Osteocyte (in vitro differentiated cells): ENCODE measurements at places on chromosomes 6 and 20. TPM values are rescaled to one million over a fixed set of nuclear protein-coding genes. Genes with fewer than 3 reads are reported as not detected.

DNA sequence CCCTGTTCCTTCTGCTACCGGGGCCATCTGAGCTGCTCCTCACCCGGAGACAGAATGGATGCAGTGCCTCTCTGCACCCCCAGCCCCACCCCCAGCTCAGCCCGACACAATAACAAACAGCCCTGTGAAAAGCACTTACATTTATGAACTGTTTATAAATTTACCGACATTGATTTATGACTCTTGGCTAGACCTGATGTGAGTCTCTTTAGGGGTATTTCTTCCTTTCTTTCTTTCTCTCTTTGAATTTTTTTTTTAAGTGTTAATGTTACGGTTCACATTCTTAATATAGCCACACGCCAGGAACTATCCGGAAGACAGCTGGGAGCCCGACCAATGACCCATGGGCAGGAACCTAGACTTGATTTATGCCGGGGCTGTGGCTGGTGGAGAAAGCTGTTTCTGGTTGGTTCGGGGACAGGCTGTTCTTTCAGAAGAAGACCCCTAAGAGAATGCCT is 266.3 kb downstream of the CDC5L start:
- H3K4me1 ChIP-seq, result peaks cover 45% of the 10 kb centered on the region
- H3K36me3 ChIP-seq, result no peaks in the 10 kb centered on the region
- no peak for DNase-seq

- no peaks in the 10 kb centered on the region for H3K27me3 ChIP-seq
- H3K4me1 ChIP-seq, result no peaks in the 10 kb centered on the region
- H3K4me3 ChIP-seq, result no peak overlapping the region
- H3K27ac ChIP-seq, result no peak overlapping the region
These were observed 368.5 kb downstream of the TBC1D32 start for GRCh38 chr6:120965814-120966213.

DNA sequence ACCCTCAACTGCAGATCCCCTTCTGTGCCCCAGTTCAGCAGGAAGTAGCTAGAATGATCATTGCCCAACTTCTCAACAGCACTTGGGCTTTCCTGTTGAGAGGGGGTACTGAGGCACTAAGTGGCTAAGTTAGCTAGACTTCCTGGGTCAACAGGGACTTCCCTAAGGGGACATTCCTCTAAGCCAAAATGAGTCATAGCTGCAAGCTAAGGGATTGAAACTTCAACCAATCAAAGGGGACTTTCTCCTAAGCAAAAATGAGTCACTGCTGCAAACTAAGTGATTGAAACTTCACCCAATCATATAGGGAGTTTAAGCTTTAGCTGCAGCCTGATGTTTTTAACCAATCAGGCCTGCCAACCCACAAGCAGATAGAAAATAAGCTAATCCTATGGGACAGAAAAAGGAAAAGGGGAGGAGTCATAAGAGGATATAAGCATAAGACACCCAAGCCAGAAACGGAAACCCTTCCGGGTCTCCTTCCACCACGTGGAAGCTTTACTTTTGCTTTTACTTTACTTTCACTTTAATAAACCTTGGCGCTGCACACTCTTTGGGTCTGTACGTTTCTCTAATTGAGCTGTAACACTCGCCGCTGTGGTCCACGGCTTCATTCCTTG is 659.0 kb upstream of the HS3ST5 start:
- DNase-seq, result no peak
- no peak overlapping the region for H3K4me3 ChIP-seq
- H3K36me3 ChIP-seq, result no peaks in the 10 kb centered on the region

GRCh38 chr20:37455659-37456058 is 65.4 kb upstream of the NNAT start:
- DNase-seq, result no peak
- no peak overlapping the region for H3K27ac ChIP-seq
- H3K4me3 ChIP-seq, result no peak overlapping the region
- peaks cover 32% of the 10 kb centered on the region for H3K27me3 ChIP-seq
- no peaks in the 10 kb centered on the region for H3K36me3 ChIP-seq

DNA sequence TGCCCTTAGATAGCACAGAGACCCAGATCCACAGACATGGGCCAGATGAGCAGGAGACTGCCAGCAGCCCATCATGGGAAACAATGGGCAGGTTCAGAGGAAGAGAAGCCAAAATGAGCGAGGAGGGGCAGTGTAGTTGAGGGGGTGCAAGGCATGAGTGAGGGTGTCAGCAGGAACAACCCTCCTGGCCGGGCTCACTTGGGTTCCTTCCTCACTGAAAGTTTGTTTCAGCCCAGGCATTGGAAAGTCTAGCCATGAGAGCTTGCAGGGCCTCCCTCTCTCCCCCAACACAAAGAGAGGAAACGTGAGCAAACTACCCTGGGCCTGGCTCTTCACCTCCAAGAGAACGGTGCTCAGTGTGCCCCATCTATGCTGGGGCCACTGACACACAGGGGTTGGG is 48.0 kb downstream of the CDH26 start:
- no peaks in the 10 kb centered on the region for H3K36me3 ChIP-seq
- H3K27me3 ChIP-seq, result peaks cover 2% of the 10 kb centered on the region
- no peak overlapping the region for H3K4me3 ChIP-seq
- no peak overlapping the region for H3K27ac ChIP-seq

DNA sequence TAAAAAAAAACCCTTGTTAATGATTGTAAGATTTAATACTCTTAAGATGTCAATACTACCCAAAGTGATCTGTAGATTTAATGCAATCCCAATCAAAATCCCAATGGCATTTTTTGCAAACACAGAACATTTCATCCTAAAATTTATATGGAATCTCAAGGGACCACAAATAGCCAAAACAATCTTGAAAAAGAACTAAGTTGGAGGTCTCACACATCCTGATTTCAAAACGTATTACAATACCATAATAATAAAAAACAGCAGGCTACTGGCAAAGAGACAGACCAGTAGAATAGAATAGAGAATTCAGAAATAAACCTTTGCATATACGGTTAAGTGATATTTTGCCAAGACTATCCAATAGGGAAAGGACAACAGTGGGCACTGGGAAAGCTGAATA is 331.9 kb upstream of the JARID2 start:
- H3K4me3 ChIP-seq, result no peak overlapping the region
- DNase-seq, result no peak
- H3K27ac ChIP-seq, result no peak overlapping the region

DNA sequence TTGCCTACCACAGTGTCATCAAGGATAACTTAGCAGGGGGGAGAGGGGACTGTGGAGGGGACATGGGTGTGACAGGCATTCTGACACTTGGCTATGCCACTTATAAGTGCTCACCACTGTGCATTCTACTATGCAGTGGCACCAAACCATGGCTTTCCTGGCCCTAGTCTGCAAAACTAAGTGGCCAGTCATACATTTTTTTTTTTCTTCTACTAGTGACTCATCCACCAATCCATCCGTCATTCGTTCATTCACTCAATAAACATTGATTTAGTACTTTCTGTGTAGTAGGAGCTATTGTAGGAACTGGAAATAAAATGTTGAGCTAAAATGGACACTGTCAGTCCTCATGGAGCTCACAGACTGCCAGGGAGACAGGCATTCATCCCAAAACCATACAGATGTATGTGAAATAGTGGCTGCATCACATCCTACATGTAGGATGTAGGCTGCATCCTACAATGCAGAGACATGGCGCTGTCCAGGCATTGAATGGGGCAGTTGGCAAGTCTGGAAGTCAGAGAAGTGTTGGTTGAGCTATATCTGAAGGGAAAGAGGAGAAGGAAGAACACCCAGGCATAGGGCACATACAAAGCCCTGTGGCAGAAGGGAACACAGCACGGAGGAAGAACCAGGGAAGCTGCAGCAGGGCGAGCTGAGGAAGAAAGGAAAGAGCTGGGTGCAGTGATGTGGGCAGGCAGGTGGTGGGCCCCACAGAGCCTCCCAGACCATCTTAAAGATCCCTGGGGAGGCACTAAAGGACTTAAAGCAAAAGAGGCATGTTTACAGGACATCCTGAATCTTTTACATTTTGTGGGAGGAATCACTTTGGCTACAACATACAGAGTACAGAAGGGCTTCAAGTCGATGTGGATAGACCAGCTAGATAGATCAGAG is 224.4 kb downstream of the UST start:
- no peak overlapping the region for H3K4me3 ChIP-seq
- no peak for DNase-seq
- peak overlapping the region; percentile 50 for H3K27ac ChIP-seq

DNA sequence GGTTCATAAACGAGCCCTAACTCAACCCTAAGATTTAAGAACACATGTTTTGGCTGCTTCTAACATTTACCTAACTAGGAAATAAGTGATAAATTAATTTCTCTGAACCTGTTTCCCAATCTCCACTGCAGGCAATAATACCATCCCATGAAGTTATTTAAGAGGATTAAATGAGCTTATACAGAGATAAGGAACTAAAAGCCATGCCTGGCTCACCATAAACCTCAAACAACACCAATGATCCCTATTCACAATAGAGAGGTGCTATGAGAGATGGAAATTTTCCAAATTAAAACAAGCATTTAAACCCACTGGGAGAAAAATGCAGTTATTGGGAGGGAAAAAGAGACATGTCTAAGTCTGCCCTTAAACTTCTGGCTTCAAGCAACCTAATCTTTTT is 33.9 kb upstream of the KLHL31 start:
- peaks cover 7% of the 10 kb centered on the region for H3K4me1 ChIP-seq
- DNase-seq, result no peak
- no peak overlapping the region for H3K27ac ChIP-seq

GRCh38 chr6:38555606-38556005 is 84.1 kb downstream of the BTBD9 start:
- H3K27me3 ChIP-seq, result no peaks in the 10 kb centered on the region
- no peak for DNase-seq
- H3K36me3 ChIP-seq, result no peaks in the 10 kb centered on the region
- no peak overlapping the region for H3K27ac ChIP-seq

- no peaks in the 10 kb centered on the region for H3K36me3 ChIP-seq
- H3K4me3 ChIP-seq, result no peak overlapping the region
- DNase-seq, result no peak
- no peak overlapping the region for H3K27ac ChIP-seq
- H3K4me1 ChIP-seq, result peaks cover 36% of the 10 kb centered on the region
- H3K27me3 ChIP-seq, result no peaks in the 10 kb centered on the region
These were observed 52.3 kb downstream of the RNGTT start for GRCh38 chr6:88910922-88911778.

- H3K27me3 ChIP-seq, result no peaks in the 10 kb centered on the region
- no peak overlapping the region for H3K4me3 ChIP-seq
- H3K36me3 ChIP-seq, result no peaks in the 10 kb centered on the region
- DNase-seq, result no peak
- H3K27ac ChIP-seq, result no peak overlapping the region
These were observed 90.7 kb downstream of the PRL start for GRCh38 chr6:22206106-22206505.

DNA sequence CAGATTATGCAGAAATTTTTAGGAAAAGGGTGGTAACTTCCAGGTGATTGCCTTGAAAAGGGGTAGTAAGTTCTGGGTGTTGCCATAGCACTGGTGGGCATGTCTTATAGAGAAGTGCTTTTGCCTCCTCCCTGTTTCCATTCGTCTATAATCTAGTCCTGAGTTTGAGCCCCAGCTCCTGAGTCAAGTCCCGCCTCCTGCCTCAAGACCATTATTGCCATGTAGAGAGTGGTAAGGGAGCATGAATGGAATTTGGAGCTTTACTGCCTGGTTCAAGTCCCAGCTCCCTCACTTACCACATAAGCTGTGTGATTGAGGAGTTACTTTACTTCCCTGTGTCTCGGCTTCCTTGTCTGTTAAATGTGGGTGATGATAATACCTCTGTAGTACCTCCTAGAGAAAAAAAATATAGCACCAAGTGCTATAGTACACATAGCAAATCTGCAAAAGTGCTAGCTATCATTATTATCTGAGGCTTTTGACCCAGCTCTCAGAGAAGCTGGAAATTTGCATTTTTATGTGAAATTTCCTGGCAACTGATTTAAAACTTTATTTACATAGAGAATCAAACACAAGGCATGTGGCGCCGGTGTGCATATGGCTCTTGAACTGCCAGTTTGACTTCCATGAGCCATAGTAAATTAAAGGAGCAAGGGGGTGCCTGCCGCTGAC is 36.0 kb downstream of the TGM6 start:
- H3K36me3 ChIP-seq, result no peaks in the 10 kb centered on the region
- peak; percentile 42 for DNase-seq
- H3K4me3 ChIP-seq, result no peak overlapping the region
- peaks cover 19% of the 10 kb centered on the region for H3K27me3 ChIP-seq

- no peak for DNase-seq
- peak overlapping the region; percentile 29 for H3K27ac ChIP-seq
- no peaks in the 10 kb centered on the region for H3K27me3 ChIP-seq
- H3K36me3 ChIP-seq, result no peaks in the 10 kb centered on the region
- H3K4me3 ChIP-seq, result no peak overlapping the region
- H3K4me1 ChIP-seq, result peaks cover 57% of the 10 kb centered on the region
These were observed 475.2 kb upstream of the MARCKS start for GRCh38 chr6:113381959-113382358.

- no peaks in the 10 kb centered on the region for H3K4me1 ChIP-seq
- H3K27me3 ChIP-seq, result no peaks in the 10 kb centered on the region
- H3K36me3 ChIP-seq, result no peaks in the 10 kb centered on the region
- H3K4me3 ChIP-seq, result no peak overlapping the region
- peak; percentile 69 for DNase-seq
These were observed 111.1 kb downstream of the DLL1 start for GRCh38 chr6:170179616-170180324.

DNA sequence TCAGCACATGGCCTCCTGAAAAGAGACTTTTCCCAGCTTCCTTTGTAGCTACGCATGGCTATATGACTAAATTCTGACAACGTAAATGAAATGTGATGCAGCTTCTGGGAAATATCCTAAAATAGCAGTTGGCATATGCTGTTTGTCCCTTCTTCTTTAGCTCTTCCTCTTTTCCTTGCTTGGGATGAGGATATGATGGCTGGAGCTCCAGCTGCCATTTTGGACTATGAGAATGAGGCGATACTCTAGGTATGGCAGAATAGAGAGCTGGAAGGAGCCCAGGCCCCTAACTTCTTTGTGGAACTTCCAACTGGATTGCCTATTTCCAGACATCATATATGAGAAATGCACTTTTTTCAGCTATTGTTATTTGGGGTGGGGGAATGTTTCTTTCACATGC is 5.3 kb upstream of the ZFP64 start:
- no peaks in the 10 kb centered on the region for H3K36me3 ChIP-seq
- peaks cover 21% of the 10 kb centered on the region for H3K27me3 ChIP-seq
- DNase-seq, result no peak
- H3K4me1 ChIP-seq, result peaks cover 10% of the 10 kb centered on the region
- H3K4me3 ChIP-seq, result no peak overlapping the region
- H3K27ac ChIP-seq, result no peak overlapping the region

GRCh38 chr6:150541576-150541975 is 58.1 kb upstream of the PLEKHG1 start:
- H3K36me3 ChIP-seq, result no peaks in the 10 kb centered on the region
- H3K27ac ChIP-seq, result no peak overlapping the region
- no peaks in the 10 kb centered on the region for H3K4me1 ChIP-seq
- no peak overlapping the region for H3K4me3 ChIP-seq

DNA sequence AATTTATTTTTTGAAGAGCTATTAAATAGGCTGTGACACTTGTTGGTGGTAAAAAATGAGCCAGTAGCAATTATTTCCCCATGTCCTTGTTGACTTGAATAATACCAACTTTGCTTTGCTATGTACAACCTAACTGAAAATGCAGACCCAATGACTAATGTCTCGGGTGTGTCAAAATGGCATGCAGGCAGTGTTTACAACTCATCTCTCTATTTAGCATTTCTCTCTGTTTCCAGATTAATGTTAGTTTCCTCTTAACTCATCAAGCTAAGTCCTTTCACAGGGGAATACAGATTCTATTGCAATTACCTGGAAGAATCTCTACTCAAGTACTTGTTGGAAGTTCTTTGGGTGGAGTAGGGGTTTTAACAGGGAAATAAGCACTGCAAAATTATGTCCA is 504.4 kb downstream of the BCKDHB start:
- H3K36me3 ChIP-seq, result peaks cover 3% of the 10 kb centered on the region
- no peak overlapping the region for H3K27ac ChIP-seq
- H3K4me3 ChIP-seq, result no peak overlapping the region

The ZBTB46 gene
- total RNA-seq, result 20.5 and 20.9 TPM in 2 replicates

The MLN gene
- total RNA-seq, result not detected in 2 replicates

The CAGE1 gene
- total RNA-seq, result 0.19 TPM in 1 of 2 replicates, not detected in the other

The MYB gene
- total RNA-seq, result 0.83 and 0.86 TPM in 2 replicates

The PRSS35 gene
- total RNA-seq, result 24.5 and 26.5 TPM in 2 replicates

The RIPPLY2 gene
- not detected in 2 replicates for total RNA-seq
